Stimulated activated CD4-positive, alpha-beta T cell treated with anti-CD3 and anti-CD28 coated beads, TNF-alpha, amount 100 ng/mL, for 24 hours (primary cell): ENCODE measurements at places on chromosomes 7 and 10.

DNA sequence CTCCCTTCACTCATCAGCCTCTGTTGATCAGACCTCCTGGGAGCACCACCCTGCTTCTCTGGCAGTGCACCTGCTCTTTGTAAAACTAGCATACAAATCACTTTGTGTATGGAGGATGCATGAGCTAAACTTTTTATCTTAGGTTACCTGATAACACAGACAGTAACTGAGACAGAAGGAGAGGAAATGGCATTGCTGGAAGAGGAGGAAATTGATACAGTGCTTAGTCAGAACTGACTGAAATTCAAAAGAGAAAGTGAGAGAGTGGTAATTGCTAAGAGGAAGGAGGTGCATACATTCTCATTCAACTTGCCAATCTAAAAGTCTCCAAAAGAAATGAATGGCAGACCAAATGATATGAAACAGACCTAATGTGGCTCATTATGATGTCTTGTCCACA, 1120.7 kb downstream of the GATA3 start:
- no peak for DNase-seq

DNA sequence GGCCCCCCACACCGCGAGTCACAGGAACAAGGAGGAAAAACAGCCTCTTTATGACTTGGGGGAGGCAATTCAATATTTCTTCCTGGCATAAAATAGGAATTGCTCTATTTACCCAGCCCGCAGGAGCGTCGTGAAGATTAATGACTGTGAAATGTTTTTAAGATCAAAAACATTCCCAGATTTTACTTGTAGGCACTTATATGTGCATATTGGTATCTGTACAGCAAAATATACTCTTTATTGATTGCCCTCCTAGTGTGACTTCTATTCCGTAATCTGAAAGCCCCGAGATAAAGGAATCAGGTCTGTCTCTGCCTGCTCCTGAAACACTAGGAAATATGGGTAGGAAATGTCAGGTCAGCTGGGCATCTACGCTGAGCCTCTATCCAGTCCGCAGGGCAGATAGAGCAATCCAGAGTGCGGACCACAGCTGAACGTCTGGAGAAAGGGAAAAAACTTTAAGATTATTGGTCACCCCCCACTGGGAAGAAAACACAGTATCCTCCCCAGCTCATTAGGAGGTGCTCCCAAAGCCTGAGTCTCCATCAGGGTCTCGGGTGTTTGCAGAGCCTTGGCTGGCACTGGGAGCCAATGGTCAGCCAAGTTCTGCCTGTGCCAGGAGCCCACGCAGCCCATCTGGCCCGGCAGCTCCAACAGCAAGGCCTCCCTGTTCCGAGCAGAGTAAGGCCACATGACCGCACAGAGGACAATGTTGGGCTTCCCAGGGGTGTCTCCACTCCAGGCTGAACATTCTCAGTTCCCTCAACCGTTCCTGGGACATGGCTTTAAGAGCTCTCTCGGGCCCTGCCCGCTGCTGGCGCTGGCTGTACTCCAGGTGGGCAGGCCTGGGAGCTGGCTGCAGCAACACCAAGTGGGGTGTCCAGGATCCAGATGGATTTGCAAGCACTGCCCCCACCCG, 7.7 kb downstream of the CTBP2 start:
- no peak for DNase-seq

- peak; percentile 79 for DNase-seq
Measured at GRCh38 chr7:87059525-87060287, at the start of gene ELAPOR2. Gene ELAPOR2 (minus strand): TSS chr7:87059654. CDS start chr7:87059513, 141 bp downstream.

DNA sequence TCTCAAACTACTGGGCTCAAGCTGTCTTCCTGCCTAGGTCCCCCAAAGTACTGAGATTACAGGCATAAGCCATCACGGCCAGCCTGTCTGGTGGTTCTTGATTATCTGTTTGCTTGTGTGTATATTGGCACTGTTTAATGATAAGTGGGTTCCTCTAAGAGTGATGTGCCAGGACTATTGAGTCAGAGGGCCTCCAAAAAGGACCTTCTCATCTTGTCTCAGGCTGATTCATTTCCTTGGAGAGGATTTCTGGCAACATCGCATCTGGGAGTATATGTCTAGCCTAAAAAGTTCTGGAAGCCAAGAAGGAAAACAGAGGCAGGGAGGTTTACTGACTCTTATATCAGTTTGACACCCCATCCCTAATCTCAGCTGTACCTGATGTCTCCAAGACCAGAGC, 27.1 kb upstream of the AKAP9 start:
- no peak for DNase-seq

- no peak for DNase-seq
Measured at GRCh38 chr7:151431768-151432311, 8.1 kb downstream of the CRYGN start.

GRCh38 chr10:85420501-85421191, 945.9 kb downstream of the GRID1 start:
- DNase-seq: no peak

- DNase-seq: no peak
Measured at GRCh38 chr7:96076350-96076707, 245.6 kb downstream of the SLC25A13 start.

- DNase-seq: no peak
Measured at GRCh38 chr10:67088036-67088435, 162.2 kb downstream of the LRRTM3 start.

DNA sequence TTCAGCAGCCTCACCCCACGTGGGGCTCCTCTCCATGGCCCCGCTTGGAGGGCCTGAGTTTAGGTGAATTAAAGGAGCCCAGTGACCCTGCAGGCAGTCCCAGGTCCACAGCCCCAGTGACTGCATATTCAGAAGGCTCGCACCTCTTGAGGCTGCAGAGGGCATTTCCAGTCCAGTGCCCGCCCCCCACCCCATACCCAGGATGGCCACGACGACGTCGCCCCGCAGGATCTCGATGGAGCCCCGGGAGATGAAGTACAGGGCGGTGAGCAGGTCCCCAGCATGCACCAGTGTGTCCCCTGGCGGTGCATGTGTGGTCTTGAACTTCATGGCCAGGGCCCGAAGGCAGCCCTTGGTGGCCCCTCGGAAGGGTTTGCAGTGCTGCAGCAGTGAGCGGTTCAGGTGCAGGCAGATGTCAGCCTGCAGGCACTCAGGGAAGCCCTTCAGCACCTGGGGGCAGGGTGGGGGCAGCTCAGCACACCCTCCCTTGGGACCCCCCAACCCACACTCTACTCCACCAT, 28.1 kb downstream of the KCNH2 start:
- no peak for DNase-seq

DNA sequence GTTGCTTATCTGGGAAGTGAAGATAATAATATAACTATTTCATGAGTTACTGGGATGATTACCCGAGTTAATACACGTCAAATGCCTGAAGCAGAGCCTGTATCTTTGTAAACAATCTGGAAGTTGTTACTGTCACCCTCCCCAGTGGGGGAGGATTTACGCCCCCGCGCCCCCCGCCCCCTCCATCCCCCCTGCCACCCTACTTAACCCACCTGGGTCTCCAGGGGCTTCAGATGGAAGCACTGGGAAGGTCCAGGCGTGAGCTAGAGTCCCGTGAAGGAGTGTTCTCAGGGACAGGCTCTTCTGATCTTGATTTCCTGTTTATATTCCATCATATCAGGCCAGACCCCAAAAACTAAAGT, 691 bp upstream of the PPA1 start:
- no peak for DNase-seq

- DNase-seq: no peak
Measured at GRCh38 chr7:116180302-116180701, 30.0 kb upstream of the TES start.

GRCh38 chr7:88156356-88156755, 63.5 kb downstream of the SRI start:
- no peak for DNase-seq

DNA sequence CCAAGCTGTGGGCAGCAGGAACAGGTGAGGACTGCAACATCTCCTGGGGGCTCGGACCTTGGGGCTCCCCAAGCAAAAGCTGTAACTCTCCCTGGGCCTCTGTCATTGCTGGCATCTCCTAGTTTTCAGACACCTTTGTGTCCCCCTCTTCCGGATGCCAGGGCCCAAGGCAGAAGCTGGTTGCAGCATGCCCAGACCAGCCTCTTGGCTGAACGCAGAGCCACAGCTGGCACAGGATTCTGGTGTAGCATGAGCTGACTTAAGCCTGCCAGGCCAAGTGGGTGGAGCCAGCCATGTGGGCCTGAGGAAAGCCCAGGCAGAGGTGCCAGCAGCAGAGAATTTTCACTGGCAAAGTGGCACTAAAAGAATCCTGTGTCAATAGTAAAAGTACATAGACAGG, 43.5 kb downstream of the ZWINT start:
- DNase-seq: no peak

- DNase-seq: no peak
Measured at GRCh38 chr10:1678084-1678483, 59.2 kb downstream of the ADARB2 start.

GRCh38 chr10:10845185-10845584, 172.5 kb upstream of the CELF2 start:
- DNase-seq: no peak

DNA sequence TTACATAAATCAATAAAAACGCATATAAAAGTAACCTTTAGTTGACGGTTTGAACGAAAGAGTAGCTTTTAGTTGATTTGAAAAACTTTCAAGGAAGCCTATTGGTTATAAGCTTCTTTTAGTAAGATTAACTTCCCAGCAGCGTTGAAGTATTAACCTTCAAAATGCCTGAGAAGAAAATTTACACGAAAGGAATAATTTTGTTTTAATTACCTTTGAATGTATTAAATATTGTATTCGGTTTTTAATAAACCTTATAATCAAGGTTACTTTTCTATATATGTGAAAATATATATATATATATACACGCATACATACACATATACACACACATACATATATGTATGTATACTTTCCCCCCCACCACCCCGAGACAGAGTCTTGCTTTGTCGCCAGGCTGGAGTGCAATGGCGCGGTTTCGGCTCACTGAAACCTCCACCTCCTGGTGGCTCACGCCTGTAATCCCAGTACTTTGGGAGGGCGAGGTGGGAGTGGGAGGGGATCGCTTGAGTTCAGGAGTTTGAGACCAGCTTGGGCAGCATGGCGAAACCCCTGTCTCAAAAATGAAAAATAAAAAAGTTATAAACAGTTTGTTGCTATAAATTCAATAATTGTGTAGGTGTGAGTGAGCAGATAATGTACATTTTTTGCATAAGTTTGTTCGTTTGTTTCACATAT, 57.6 kb upstream of the EZH2 start:
- DNase-seq: peak; percentile 64

DNA sequence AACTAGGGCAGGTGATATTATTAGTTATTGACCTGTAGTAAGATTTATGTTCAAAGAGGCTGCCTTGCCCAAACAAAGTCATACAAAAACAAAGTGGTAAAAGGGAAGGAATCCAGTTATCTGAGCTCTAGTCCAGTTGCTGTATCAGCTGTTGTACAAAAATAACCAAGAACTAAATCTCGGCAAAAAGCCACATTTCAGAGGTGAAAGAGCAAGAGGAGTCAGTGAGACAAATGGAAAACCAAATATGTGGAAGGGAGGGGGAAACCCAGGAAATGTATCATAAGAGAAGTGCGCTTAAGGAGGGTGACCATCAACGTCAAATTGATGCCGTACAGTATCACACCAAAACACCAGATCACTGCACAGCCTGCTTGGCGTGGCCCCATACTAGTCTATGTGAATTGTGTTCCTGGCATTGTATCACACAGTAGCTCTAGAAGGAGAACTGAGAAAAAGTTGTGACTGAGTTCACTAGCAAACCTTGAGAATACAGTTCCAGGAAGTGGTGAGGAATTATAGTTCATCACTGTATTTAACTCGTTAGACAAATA, 6.4 kb downstream of the AGBL3 start:
- DNase-seq: no peak

- peak; percentile 50 for DNase-seq
Measured at GRCh38 chr10:12042409-12042796, 206 bp downstream of the UPF2 start.

GRCh38 chr10:20760460-20760859, 136.7 kb downstream of the NEBL start:
- no peak for DNase-seq

DNA sequence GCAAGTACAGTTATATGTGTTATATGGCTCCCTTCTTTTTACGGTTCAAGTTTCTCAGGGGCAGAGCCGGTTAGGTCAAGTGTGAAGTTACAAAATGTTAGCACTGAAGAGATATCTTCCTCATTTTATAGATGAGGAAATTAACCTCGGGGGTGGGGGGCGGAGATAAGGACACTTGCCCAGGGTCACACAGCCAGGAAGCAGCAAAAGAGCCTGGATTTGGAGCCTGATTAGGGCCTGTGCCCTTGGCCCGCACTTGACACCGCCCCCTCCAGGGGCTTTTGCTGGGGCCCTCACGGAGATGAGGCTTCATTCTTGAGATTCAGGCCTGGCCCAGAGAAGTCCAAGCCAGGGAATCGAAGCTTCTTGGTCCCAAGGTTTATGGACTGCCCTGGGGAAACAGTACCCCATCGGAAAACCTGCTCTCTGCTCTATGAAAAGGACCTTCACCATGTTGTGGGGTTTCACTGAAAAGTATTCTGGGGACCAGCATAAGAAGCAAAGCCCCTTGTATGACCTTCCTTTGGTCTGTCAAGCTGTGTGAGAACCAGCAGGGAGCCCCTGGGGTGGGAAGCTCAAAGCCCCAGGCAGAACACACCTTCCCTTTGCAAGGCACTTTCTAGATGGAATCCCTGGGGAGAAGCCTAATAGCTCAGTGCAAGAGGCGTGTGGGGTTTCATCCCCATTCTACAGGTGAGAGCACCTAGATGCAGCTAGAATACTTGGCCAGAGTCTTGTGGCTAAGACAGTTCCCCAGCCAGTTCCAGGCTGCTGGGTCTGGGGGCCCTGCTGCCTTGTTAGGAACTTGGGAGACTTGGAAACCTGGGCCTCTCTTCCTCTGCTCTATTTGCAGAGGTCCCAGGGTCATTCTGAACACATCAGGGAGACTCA, 21.9 kb downstream of the UNC5B start:
- DNase-seq: no peak

DNA sequence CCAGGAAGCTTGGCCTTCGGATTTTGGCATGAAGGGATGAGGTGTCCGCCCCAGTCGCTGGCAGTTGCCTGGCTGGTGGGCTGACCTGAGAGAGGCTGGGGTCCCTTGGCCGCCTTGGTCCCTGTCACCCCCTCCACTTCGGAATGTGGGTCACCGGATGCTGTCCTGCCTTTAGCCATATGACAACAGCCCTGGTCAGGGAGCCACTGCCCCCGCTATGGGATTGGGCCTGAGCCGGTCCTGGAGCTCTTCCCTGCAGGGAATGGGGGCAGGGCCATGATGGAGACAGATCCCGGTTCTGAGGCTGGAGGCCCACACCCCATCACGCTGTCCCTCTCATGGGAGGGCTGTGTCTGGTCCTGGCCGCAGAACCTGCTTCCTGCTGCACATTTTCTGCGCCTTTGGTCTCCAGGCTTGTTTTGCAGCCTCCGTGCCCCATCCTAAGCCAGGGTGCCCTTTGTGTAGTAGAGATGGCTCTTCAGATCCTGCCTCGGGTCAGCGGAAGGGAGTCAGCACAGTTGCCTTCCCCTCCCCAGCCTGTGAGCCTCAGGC, 22.6 kb downstream of the PFKFB3 start:
- DNase-seq: no peak
